NB4 (cell line): ENCODE measurements at places on chromosomes 12 and 14.

DNA sequence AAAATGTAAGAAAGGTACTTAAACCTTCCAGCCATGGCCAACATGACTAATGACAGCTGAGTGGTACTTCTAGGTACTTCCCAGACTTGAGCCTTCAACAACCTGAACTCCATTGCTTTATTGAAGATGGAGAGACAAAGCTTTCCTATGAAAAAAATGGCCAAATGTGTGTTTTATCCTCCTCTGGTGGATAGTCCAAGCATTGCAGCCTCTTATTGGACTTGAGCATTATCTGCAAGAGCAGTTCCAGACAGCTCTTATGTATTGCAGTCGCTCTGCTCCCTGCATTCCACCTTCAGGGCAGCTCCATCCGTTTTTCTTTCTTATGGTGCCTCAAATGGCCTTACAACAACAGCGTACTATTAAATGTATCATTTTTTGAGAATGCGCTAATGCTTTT lies 588.2 kb downstream of the NRXN3 start:
- DNase-seq = peak; percentile 42

DNA sequence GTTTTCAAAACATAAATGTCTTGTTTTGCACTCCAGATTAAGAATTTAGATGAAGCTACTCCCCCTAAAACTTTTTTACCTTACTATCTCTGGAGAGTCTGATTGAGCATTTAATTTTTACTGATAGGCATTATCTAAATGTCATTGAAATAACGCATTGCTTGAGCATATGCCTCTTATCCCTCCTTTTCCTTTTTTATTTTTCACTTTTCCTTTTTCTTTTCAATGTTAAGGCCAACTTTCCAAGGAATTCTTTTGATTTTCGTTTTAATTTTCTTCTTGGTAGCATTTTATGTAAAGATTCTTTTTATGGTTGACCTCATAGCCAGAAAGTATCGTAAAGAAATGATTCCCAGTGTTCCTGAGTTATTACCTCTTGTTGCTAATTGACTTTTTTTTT lies 2.9 kb downstream of the SRP54 start:
- DNase-seq = no peak

- no peak for DNase-seq
Measured at GRCh38 chr14:93231129-93231979, 24.3 kb downstream of the UBR7 start.

GRCh38 chr12:18798535-18799361 lies 60.8 kb downstream of the CAPZA3 start:
- no peak for DNase-seq

- DNase-seq = peak; percentile 68
Measured at GRCh38 chr12:108305520-108305919, 33.6 kb downstream of the CMKLR1 start.

DNA sequence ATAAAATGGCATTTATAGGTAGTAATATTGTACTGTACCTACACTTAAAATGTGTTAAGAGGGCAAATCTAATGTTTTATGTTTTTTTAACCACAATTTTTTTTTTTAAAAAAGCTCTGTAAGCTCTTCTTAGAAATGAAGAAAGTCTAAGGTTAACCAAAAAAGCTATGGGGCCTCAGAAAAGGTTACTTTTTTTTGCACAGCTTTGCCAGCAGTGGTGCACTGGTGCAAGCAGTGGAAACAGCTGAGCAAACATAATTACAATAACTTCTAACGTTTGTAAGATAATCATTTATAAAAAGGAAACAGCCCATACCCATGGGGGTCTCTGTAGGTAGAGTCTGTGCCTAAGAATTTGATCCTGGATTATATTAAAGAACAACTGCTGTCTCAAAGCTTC lies 85.1 kb upstream of the NID2 start:
- DNase-seq = no peak
